ENCODE measurements at places on chromosomes 5 and 9.

GRCh38 chr9:89838621-89839020 is 233.8 kb downstream of the GADD45G start:
- no peak for DNase-seq

- no peak for DNase-seq
Observed at GRCh38 chr9:120612218-120612617, 32.3 kb upstream of the CDK5RAP2 start.

GRCh38 chr9:136539427-136540421 is 6.1 kb downstream of the NOTCH1 start:
- DNase-seq = peak; percentile 70

GRCh38 chr5:152349683-152350526 is 55.2 kb downstream of the NMUR2 start:
- DNase-seq = peak; percentile 30

DNA sequence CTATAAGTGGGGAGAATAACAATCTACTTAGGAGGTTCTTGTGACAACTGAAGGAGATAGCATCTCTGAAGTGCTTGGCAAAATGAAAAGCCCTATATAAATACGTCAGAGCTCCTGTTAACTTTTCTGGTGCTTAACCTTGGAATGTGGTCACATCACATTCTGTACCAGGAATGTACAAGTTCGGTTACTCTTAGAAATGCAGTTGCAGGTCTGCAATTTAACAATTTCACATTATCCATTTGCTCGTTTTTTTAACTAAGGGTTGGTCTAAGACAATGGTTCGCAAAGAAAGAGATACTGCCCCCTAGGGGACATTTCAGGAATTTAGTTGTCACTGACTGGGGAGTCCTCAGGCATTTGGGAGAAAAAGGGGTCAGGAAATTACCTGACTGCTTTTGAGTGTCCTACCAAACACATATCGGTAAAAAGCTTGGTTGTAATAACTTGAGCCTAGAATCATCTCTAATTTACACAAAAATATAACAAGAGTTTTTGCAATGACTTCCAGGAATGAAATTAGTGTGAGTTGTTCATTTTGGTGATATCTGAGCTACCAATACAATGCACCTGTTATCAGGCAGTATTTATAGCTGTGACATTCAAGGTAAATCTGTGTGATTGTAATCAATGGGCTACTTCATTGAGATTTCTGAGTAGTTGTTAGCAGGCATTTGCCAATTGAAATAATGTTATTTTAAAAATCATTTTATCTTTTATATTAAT is 5.4 kb upstream of the HBEGF start:
- peak; percentile 77 for DNase-seq

- no peak for DNase-seq
Observed at GRCh38 chr5:175820230-175820629, 51.1 kb upstream of the CPLX2 start.

- no peak for DNase-seq
Observed at GRCh38 chr5:173509060-173509459, 107.4 kb downstream of the BOD1 start.

- no peak for DNase-seq
Observed at GRCh38 chr5:149014571-149015031, 48.3 kb downstream of the SH3TC2 start.

Measured in CD4-positive, alpha-beta memory T cell (primary cell).